NAMALWA (cell line): ENCODE measurements at places on chromosomes 16 and 17.

GRCh38 chr17:16361874-16362273 is 8.6 kb upstream of the CENPV start:
- DNase-seq = no peak

DNA sequence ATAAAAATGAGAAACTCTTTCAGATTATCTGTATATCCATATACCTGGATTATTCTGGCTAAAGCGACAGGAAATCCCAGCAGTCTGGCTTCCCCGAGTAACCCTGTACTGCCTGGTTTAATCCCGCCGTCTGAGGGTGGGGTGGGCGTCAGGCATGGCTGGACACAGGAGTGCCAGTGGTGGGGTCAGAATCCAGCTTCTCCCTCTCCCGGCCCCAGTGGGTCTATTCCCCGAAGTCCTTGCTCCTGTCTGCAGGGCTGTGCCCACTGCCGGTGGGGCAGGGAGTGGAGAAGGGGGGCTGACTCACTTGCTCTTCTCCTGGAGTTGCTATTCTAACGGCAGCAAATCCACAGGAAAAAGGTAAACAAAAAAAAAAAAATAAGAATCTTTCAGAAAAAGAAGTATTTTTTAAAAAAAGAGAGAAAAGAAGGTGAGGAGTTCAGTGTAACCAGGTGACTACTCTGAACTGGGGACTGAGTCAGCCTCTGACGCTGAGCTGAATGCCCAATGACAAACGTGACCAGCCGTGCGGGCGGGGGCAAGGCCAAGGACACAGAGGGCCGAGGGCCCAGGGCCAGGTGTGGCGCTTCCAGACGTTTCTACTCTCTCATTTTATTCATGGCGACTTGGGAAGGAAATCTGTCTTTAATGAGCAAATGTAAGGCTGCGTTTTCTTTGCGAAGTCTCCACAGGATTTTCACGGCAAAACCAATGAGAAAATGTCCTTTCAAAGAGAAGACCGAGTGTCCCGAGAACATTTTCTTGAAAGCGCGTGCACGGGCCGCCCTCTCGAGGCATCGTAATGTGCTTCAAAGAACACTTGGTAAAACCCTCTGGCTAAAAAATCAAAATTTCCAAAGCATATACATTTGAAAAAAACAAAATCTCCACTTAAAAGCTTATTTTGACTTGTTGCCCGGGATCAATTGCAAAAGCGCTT is 20.2 kb downstream of the FOXF1 start:
- DNase-seq = no peak

- DNase-seq = no peak
Measured at GRCh38 chr17:76504117-76504516, 2.9 kb upstream of the RHBDF2 start.

- DNase-seq = no peak
Measured at GRCh38 chr17:36506249-36506826, 19.9 kb downstream of the ZNHIT3 start.

GRCh38 chr17:48998587-48999440 is 1.6 kb downstream of the IGF2BP1 start:
- peak; percentile 49 for DNase-seq

GRCh38 chr16:31501226-31501965 is 6.8 kb downstream of the RUSF1 start:
- DNase-seq = no peak
